NCI-H526 treated with DMSO at 0.1 percent for 48 hours (cell line): ENCODE measurements at places on chromosomes 7 and 10.
A peak's percentile ranks its signal among the peaks of the same experiment; 100 is the strongest.

- no peak for DNase-seq
These were observed 40.3 kb upstream of the MXI1 start for GRCh38 chr10:110167149-110167548.

DNA sequence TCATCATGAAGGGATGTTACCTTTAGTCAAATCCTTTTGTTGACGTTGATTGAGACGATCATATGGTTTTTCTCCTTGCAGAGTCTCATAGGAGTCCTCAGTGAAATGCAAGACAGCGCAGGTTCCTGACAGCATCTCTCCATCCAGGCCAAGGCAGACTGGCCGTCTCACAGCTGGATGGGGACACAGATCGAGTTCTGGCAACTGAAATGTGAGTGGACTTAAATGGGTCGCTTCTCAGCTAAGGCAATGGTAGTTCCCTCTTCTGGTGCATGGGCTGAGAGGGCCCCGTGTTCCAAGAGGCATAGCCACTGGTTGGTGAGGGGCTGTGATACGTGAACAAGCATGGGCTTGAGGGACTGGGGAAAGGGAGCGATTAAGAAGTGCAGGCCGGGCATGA is 99.3 kb upstream of the CPXM2 start:
- no peak for DNase-seq

DNA sequence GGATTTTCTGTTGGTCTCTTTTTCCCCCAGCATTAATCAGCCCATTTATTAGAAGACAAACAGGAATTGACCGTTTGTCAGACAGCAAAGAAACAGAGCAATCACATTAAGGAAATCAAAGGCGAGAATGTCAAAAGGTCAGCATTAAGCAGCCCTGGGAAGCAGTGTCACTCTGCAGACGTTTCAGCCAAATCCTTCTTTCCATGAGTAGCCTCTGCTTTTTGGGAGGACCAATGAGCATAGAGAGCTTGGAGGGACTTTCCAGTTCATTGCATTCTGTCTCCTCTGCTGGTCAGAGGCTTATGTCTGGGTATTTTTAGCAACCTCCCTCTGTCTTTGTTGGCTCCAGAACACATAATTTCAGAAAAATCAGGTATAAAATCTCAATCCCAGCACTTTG is 481.4 kb downstream of the GALNT17 start:
- no peak for DNase-seq

- DNase-seq = peak; percentile 1
These were observed 163.1 kb downstream of the PRKCQ start for GRCh38 chr10:6416892-6417512.

DNA sequence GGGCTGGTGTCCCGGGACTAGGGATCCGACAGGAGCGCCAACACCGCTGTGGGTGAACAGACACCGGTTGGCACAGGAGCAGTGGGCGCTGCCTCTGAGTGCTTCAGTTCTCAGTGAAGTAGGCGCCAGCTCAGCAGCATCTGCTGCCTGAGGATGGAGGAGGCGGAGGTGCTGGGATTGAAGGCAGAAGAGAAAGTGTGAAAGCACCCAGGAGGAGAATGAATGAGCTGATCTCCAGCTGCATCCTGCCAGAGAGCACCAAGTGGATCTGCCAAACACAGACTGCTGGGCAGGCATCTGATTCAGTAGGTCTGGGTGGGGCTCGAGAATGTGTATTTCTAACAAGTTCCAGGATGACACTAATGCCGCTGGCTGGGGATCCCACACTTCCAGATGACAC is 74.5 kb downstream of the LANCL2 start:
- no peak for DNase-seq

DNA sequence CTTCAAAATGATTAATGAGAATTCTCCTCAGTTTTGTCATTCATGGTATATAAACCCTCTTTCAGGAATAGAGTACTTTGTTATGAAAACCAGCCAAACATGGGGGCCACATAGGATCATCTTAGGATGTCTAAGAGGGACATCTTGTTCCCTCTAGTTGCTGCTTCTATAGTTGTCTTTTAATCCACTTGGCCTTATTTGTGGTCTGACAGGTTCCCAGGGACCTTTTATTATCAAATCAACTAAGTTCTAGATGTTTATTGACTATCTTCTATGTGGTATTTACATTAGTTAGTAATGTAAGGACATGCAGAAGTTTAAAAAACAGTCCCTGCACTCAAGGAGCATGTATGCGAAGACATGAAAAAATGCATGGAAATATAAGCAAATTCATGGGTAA is 1.6 kb upstream of the ZC3HAV1 start:
- DNase-seq = peak; percentile 24

DNA sequence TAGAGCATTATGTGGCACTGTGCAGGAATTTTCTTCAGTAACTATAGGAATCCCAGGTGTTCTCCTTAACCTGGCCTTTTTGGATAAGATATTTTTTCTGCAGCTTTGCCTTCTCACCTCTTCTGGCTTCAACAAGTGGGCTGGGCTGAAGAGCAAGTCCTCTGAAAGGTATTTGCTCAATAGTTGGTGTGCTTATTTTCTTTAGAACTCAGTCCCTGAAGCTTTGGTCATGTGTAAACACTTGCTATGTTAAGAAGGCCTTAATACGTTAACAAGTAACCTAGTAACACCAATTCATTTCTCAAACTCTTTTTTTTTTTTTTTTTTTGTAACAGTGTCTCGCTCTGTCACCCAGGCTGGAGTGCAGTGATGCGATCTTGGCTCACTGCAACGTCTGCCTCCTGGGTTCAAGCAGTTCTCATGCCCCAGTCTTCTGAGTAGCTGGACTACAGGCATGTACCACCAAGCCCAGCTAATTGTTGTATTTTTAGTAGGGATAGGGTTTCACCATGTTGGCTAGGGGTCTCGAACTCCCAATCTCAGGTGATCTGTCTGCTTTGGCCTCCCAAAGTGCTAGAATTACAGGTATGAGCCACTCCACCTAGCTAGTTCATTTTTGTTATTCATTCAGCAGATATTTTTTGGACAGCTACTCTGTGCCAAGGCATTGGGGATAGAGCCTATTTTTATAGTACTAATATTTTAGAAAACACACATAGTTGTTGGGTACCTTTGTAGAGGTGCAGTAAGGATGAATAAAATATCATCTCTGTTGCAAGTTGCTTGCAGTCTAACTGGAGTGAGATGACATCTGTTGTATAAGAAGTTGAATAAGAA is 164.6 kb downstream of the SND1 start:
- no peak for DNase-seq
